NCI-H526 treated with DMSO at 0.1 percent for 48 hours (cell line): ENCODE measurements at places on chromosomes 2 and 18.

GRCh38 chr2:141380008-141380979 lies 750.5 kb downstream of the LRP1B start:
- DNase-seq, result no peak

DNA sequence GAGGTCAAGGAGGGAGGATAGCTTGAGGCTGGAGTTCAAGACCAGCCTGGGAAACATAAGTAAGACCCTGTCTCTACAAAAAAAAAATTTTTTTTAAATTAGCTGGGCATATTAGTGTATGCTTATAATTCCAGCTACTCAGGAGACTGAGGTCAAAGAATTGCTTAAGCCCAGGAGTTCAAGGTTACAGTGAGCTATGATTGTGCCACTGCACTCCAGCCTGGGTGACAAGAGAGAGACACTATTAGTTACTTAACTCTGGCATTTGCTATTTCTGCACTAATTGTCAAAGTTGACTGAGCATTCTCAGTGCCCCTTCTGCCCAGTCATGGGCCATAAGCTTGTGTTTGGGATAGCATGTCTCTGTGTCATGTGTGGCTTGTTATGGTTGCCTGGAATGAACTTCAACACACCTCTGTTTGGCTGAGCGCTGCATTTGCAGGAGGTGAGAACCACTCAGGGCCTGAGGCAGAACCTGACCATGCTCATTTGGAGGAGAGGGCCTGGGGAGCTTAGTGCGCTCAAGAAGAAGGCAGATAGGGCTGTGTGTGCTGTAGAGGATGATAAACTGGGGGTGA lies 77.7 kb downstream of the SH3RF3 start:
- no peak for DNase-seq

- no peak for DNase-seq
These were observed 212.6 kb downstream of the TNS1 start for GRCh38 chr2:217790195-217790594.

- no peak for DNase-seq
These were observed 13.4 kb upstream of the NMI start for GRCh38 chr2:151302879-151303278.

DNA sequence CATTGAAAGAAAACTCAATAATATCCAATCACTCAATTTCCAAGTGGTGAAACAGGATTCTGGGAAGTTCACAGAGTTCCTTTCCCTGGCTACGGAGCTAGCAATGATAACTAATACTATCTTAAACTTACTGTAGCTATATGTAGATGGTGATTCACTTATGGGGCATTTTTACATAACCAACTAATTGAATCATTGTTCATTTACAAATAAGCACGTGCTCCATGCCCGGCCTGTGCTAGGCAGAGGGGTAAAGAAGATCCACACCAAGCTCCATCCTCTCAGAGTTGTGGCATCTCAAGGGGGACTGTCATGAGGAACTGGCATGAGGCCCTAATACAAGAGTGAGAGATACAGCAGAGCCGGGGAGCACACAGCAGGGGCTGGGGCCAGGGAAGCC lies 176.3 kb downstream of the ANKRD30B start:
- no peak for DNase-seq

DNA sequence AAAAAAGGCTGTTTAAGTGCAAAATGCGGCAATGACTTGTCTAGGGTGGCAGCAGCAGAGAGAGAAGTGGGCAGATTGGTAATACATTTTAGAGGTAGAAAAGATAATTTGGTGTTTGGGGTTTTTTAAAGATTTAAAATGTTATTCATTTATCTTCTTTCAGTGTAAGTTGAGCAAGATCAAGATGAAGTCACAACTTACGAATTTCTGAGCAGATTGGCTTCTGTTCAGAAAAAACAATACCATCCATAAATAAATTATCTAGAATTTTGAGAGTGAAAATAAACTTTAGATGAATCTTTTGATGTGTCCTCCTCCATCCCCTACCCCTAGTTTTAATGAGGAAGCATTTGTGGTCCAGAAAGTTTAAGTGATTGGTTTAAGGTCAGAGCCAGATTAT lies 47.9 kb upstream of the FAM171B start:
- DNase-seq, result no peak

- no peak for DNase-seq
These were observed 78.6 kb upstream of the ACSL3 start for GRCh38 chr2:222782201-222782730.

- peak; percentile 49 for DNase-seq
These were observed 1.0 kb downstream of the EPHA4 start for GRCh38 chr2:221571025-221571550.

GRCh38 chr2:217742276-217742675 lies 260.5 kb downstream of the TNS1 start:
- no peak for DNase-seq

GRCh38 chr18:26483633-26484032 lies 64.7 kb downstream of the KCTD1 start:
- no peak for DNase-seq

DNA sequence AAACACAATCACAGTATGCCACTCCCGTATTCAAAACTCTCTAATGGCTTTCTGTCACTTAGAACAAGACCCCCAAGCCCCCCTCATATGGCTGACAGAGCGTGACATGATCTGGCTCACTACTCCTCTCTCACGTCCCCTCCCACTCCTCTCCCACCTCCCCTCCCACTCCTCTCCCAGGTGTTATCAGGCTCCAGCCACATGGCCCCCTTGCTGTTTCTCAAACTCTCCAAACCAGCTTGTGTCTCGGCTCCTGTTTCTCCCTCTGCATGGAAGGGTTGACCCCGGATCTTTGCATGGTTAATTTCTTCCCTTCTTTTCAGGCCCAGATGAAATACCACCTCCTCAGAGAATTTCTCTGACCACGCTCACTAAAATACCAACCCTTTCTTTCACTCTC lies 180.8 kb downstream of the SLC8A1 start:
- DNase-seq, result no peak

DNA sequence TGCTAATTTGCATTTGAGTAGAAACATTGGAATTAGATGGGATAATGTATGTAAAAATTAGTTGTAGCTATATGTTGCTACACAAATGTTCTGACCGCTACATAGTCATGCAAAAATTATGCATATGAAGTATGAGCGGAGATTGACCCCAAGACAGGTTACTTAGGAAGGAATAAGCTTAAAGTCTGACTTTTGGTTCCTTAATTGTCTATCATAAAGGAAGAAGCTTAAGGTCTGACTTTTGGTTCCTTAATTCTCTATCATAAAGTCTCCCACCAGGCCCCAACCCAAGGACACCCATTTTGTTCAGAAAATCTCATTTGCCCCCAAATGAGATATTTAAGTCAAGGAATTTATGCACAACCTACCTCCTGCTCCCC lies 106.5 kb downstream of the EVA1A start:
- no peak for DNase-seq

DNA sequence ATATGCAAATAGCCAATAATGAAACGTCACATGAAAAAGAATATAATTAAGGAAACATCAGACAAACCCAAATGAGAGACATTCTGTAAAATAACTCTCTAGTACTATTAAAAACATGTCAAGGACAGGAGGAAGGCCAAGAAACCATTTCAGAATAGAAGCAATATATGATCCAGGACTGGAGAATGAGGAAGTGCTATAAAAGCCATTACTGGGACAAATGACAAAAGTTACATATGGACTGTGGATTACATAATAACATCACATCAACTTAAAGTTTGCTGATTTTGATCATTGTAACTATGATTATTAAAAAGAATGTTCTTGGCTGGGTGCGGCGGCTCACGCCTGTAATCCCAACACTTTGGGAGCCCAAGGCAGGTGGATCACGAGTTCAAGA lies 81.3 kb downstream of the CRACDL start:
- no peak for DNase-seq

GRCh38 chr2:241111440-241111805 lies 9.3 kb upstream of the MTERF4 start:
- no peak for DNase-seq

DNA sequence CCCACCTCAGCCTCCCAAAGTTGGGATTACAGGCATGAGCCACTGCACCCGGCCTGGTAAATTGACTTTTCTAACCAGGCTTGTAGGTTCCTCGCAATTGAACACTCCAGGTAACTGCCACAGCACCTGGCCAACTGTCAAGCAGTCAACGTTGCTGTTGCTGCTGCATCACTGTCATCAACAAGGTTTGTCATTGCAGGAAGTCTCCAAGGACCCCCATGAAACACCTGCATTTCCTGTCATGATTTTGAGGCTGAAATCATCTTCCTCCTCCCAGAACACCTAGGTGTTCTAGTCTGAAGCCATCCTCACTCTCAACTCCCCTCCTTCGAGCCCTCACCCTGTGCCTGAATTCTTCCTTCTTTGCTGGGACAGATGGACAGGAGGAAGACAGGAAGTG lies 29.7 kb downstream of the GYPC start:
- no peak for DNase-seq

GRCh38 chr18:79919089-79919488 lies 32.4 kb downstream of the SLC66A2 start:
- no peak for DNase-seq

DNA sequence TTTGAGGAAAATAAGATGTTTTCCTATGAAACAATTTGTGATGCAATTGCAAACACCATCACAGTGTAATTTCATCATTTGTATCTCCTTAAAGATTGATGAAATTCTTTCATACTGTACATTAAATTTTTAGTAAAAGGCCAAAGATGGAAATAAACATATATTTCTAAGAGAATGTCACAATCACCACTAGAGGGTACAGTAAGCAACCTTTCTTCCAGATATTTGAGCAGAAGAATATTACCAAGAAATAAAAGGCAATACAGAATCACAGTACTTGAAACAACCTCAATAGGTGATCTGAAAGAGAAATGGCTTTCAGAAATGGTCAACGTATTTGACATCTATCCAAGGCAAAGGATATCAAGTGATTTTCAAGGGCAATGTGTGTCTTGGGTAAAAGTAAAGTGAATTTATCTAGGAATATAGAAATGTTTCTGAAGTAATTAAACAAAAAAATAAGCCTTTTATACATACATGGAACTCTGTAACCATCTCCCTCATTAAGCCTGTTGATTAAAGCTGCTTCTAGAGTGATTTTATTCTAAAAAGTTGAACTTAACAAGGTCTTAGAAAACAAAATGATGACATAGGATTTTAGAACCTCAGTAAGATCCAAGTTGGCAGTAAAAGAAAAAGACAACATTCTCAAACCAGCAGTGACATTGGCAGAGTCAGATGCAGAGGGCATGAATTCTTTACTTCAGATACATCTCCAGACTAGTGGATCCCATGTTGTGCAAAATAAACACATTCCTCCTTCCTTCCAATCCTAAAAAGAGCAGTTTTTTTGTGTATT lies 90.3 kb upstream of the SESTD1 start:
- no peak for DNase-seq

GRCh38 chr2:190809139-190809764 lies 71.4 kb upstream of the GLS start:
- DNase-seq, result no peak

GRCh38 chr2:11945139-11946126 lies 199.0 kb downstream of the LPIN1 start:
- no peak for DNase-seq
